Kidney epithelial cell (primary cell): ENCODE measurements at places on chromosomes 16 and 17.

- DNase-seq = no peak
These were observed 57.3 kb downstream of the B9D1 start for GRCh38 chr17:19305256-19305655.

DNA sequence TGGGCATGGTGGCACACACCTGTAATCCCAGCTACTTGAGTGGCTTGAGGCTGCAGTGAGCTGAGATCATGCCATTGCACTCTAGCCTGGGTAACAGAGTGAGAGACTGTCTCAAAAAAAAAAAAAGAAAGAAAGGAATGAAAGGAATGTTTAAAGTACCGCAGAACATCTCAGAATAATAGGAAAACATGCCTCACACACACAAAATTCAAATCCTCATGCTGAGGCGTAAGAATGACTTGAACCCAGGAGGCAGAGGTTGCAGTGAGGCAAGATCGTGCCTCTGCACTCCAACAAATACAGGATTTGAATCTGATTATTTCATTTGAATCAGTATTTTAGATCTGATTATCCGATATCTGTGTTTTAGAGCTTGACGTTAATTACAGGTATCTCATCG lies 21.3 kb upstream of the GAA start:
- DNase-seq = no peak

DNA sequence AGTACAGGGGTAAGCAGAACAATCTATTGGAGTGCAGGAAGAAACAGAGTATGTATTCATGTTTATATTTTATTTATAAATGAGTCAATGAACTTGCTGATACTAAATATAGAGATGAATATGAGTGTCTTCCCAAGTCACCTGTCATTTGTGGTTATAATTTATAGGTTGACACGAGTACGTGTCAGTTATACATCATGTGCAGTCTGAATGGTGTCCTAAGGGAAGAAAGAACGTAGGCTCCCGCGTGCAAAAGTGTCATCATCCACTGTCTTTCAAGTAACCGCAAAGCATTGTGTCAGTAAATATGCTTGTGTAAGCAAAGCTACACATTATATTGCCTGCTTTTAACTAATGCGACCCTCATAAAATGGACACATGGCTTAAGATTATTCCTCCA lies 786.1 kb downstream of the KCNJ2 start:
- no peak for DNase-seq

- no peak for DNase-seq
These were observed 290.4 kb upstream of the DYNLRB2 start for GRCh38 chr16:80250381-80250780.

GRCh38 chr16:17343728-17344127 lies 127.0 kb downstream of the XYLT1 start:
- no peak for DNase-seq

GRCh38 chr16:86050591-86051367 lies 151.8 kb downstream of the IRF8 start:
- no peak for DNase-seq

GRCh38 chr17:74135391-74136167 lies 67.9 kb upstream of the RPL38 start:
- no peak for DNase-seq

GRCh38 chr17:81231121-81231645 lies 7.7 kb downstream of the TEPSIN start:
- DNase-seq = no peak

- DNase-seq = peak; percentile 83
These were observed 90.2 kb downstream of the SYCE1L start for GRCh38 chr16:77289331-77289809.

GRCh38 chr16:2148714-2149629 lies 547 bp downstream of the RAB26 start:
- DNase-seq = no peak

- DNase-seq = no peak
These were observed 67.2 kb downstream of the CCDC182 start for GRCh38 chr17:57677858-57678257.

DNA sequence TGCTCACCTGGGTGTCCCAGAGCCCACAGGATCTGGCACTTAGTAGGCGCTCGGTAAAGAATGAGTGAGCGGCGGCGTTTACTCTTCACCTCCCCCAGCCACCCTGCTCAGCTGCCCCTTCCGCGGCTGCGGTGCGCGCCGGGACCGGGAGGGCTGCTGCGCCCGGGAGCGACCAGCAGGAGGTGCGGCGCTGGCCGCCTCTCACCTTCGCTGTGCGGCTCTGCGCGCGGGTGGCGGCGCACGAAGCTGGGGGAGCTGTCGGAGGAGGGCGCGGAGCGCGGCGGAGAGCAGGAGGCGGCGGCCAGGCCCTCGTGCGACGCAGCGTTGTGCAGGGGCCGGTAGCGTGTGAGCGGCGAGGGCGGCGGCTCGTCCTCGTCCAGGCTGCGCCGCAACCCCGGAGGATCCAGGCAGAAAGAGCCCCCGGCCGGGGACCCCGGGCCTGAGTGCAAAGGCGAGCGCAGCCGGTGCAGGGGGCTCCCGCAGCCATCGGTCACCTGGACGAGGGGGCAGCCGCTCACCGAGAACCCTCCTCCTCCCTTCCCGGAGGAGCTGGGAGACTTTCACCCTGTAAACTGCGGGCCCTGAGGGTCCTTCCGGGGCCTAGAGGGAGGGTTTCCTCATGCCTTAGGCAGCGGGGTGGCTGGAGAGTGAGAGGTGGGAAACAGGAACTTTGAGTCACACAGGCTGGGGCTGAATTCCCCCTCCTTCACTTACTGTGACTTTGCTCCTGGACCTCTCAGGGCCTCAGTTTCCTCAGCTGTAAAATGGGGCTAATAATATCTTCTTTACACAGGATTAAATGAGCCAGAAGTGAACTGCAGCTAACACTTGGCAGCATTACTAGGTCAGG lies 12.5 kb downstream of the SAMD14 start:
- no peak for DNase-seq

DNA sequence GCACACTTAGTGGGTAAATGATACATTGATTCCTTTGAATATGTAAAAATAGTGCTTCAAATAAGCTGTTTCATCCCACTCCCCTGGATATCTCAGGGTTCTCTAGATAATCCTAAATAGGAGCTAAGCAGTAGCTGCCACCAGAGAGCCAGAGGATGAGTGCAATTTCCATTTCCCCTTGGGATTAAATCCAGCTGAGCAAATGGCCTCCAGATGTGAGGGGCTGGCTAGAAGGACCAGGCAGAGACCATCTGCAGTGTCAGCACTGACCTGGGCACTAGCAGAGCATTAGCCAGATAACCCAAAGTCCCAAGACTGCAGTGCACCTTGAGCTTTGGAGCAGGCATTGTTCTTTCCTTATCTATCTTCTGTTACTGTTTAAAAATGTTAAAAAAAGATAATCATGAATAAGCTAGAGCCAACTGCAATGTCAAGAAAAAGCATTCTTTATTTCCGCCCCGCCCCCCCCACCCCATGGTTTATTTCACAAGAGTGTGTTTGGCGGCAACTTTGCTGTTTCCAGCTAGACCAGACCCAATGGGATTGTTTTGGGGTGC lies 19.5 kb downstream of the GPR179 start:
- no peak for DNase-seq

GRCh38 chr16:14400285-14400977 lies 229.6 kb downstream of the PARN start:
- no peak for DNase-seq

- DNase-seq = no peak
These were observed 825 bp downstream of the HEATR6 start for GRCh38 chr17:60077672-60078519.

DNA sequence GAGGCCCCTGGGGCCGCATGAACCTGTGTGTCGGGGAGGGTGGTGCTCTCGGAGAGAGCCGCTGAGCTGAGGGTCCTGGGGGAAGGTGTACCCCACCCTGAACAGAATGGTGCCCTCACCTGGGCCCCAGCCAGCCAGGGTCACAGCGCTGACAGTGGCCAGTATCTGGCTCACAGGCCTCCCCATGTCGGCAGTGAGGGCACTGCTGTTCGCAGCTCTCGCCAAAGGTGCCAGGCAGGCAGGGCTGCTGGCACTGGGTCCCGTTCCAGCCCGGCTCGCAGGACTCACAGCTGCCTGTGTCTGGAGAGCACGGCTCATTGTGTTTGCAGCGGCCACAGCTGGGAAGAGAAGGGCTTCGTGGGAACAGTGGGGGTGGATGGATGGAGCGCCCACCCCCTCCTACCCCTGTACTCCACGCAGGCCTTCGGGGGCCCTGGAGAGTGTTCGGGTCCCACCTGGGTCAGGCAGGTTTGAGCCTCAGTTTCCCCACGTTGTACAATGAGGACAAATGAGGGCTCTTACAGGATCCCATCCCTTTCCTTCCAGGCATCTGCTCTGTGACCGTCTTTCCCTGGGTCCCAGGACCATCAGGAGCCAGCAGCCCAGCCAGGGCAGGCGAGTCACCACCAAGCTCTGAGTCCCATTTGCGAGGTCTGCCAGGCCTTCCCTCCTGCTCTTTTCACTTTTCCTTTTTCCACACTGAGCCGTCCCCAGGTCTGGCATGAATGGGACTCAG lies 5.0 kb downstream of the SCARF1 start:
- no peak for DNase-seq

- no peak for DNase-seq
These were observed 2.4 kb downstream of the MPHOSPH6 start for GRCh38 chr16:82167670-82168069.

DNA sequence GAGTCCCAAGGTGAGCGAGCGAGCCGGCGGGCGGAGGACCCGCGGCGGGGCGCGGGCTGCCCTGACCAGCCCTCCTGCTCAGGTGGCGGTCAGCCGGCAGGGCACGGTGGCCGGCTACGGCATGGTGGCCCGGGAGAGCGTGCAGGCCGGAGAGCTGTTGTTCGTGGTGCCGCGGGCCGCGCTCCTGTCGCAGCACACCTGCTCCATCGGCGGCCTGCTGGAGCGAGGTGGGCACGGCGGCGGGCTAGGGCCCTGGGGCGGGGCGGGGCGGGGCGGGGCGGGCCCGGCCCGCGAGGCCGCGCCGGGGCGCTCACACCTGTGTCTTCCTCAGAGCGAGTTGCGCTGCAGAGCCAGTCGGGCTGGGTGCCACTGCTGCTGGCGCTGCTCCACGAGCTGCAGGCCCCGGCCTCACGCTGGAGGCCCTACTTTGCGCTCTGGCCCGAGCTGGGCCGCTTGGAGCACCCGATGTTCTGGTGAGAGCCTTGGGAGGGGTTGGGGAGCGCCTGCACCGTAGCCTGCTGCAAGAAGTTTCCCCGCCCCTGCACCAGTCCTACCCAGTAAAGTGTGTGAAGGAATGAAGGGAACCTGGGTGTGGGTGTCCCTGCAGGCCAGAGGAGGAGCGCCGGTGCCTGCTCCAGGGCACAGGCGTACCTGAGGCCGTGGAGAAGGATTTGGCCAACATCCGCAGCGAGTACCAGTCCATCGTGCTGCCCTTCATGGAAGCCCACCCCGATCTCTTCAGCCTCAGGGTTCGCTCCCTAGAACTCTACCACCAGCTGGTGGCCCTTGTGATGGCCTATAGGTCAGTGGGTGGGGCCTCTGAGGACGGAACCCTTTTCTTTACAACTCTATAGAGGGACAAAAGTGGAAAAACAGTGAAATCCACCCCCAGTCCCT lies 802 bp downstream of the SETD6 start:
- DNase-seq = no peak

DNA sequence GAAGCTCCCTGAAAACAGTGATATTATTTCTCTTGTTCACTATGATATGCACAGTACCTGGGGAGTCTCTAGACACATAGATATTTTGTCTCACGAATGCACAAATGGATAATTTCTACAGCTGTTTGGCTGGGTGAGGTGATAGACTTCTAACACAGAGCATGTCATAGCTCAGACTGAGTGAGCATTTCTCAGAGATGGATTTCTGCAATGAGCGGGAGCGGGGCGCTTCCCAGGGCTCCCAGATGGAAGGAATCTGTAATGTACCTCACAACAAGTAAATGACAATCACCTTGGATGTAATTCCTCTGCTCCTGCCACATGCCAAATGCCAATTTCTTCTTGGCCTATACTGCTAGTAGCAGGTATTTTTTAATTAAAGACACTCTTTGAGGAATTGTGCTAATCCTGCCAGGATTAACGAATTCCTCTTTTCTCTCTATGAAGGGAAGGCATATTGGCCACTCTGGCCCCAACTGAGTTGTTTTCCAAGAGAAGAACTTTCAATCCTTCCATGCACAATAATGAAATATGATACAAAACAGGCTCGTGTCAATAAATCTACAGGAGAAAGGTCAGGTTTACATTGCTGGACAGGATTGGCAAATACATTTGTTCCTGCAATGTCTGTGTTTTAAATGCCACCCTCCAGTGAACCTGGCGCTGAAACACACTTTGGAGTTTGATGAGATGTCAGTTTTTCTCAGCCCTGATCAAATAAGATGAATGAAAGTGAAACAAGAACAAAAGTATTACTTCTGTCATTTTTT lies 185.3 kb downstream of the CBLN1 start:
- no peak for DNase-seq

DNA sequence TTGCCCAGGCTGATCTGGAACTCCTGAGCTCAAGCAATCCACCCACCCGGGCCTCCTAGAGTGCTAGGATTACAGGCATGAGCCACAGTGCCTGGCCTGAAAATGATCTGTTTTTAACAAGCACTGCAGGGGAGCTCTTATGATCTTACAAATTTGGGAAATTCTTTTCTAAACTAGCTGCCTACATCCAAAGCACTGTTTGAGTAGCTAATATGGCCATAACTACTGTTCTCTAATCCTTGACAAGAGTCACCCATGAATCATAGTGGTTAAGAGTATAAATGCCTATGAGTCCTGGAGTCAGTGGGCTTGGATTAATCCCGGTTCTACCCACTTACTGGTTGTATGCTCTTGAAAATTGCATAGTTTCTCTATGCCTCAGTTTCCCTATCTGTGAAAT lies 1.4 kb upstream of the CPPED1 start:
- DNase-seq = no peak

DNA sequence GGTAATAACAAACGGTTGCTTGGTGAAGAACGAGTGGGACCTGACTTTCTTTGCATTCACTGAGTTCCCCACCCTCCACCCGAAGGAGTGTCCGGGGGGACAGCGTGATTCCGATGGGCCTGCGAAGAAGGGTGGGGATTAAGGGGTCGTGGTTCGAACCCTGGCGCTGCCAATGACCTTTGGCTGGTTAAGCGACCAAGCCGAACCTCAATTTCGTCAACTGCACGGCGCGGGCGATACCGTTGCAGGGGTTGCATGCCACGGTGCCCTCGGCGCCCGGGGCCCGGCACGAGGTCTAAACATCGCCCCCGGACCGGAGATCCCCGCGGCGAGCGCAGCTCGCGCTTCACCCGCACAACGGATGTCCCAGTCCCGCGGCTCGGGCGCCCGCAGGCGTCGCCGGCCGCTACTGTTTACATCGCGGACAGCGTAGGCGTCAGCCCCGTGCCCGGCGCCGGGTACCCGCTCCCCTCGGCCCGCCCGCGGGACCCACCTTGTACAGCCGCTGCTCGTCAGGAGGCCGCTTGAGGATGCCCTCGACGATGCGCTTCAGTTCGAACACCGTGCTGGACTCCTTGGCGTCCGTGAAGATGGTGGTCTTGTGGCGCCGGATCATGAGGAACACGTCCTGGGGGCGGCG lies 460 bp downstream of the ELOB start:
- DNase-seq = no peak

DNA sequence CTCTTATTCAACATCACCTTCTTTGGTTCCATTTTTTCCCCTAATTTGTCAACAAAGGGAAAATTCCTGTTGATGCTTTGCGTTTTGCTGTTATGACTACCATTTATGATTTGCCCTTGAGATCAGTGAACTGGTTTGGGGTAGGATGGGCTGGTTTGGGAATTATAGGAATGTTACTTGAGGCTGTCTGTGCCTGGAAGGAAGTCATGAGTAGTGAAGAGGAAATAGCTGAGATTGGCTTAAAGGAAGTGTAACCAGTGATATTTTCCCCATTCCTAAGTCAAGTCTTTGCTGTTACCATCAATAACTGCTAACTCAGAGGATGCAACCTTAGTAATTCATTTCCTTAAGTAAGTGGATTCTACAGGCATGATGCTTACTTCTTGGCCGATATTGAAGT lies 179.2 kb downstream of the MAP2K6 start:
- DNase-seq = no peak
